ENCODE measurements at places on chromosomes 1 and 21.

DNA sequence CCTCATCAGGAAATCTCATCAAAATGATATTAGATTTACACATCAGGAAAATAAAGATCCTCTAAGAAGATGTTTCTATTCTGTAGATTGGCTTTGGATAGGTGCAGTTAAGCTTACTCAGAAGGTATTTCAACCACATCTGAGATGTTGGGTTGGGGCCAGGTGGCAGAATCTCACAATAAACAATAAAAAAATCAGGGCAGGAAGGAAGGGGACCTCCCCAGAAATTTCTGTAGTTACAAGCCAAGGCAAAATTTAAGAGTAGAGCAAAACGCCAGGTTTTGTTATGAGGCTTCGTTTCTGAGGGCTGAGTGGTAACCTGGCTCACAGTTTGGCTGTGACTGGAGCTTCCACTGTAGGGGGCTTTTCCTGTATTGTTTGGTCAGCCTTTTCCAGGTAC is 84.8 kb downstream of the HUNK start:
- DNase-seq: no peak

DNA sequence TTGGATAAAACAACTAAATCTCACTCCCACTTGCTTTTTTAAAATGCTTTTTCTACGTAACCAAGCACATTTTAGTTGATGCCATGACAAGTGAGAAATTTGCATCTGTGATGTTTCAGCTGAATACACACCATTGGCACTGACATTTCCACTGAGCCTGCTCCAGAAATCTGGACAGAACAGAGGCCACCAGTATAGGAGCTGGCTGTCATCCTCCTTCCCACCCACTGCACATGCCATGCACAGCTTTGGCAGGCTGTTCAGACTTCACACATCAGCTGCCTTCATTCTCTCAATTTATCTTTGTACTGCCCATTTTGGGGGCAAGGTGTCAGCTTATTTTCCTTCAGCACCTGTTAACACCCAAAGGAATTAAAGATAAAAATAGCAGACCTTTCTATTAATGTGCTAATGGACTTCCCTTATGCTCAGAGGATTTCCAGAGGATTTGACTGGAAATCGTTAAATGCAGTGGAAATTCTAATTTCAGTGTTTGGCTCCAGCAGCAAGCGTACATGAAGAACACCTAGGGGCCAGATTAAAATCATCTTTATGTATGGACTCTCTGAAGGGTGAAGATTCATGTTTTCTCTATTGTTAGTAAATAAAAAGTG is 12.9 kb upstream of the PODN start:
- DNase-seq: no peak

DNA sequence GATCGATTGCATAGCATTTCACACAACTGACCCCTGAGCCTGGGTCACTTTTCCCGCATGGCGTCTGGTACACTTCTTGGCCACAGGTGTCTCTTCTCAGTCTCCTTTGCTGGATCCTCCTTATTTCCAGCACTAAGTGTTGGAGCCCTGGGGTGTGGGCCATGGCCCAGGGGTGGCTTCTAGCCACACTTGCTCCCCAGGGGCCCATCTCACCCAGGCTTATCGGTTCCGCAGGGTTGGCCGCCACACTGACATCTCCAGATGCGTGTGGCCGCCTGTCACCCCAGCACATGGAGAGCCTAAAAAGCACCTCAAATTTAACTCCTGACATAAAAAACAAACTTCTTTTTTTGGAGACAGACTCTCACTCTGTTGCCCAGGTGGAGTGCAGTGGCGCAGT is 2.4 kb downstream of the THAP3 start:
- no peak for DNase-seq

DNA sequence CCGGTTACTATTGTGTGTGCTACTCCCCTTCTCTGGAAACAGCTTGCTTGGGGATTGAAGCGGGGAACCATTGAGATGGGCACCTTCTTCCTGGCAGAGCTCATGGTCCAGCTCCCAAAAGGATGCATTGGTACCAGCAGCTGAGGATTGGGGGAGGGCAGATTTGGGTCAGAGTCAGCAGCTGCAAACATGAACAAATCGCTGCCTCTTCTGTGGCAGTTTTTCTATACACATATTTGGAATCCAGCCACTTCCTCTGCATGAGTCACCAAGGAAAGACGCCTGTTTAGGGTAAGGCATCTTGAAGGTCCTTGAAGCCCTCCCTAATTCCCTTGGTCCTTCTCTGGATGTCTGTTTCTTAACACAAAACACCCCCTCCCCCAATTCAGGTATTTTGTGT is 104.7 kb downstream of the DAB1 start:
- DNase-seq: no peak

- no peak for DNase-seq
Observed at GRCh38 chr1:73979684-73980083, 218.3 kb downstream of the LRRIQ3 start.

GRCh38 chr1:155206891-155207805 is 549 bp downstream of the THBS3 start:
- DNase-seq: peak; percentile 94

- no peak for DNase-seq
Observed at GRCh38 chr21:29777160-29777559, 162.6 kb downstream of the GRIK1 start.

DNA sequence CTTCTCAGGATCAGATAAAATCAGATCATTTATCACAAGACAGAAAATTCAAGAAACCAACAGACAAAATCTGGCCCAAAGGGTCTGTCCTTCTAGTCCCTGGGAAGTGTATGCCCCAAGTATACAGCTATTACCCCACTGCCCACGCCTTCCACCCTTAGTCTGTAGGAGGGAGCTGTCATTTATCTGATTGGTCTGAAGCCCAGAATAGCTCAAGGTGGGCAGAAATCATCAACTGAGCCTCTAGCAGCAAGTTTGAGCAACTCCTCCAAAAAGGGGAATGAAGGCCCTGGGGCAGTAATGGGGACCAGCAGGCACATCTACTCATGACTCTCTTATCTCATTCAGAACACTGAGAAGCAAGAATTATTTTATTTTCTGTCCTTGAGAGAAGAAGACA is 126.9 kb downstream of the MATN1 start:
- DNase-seq: no peak

DNA sequence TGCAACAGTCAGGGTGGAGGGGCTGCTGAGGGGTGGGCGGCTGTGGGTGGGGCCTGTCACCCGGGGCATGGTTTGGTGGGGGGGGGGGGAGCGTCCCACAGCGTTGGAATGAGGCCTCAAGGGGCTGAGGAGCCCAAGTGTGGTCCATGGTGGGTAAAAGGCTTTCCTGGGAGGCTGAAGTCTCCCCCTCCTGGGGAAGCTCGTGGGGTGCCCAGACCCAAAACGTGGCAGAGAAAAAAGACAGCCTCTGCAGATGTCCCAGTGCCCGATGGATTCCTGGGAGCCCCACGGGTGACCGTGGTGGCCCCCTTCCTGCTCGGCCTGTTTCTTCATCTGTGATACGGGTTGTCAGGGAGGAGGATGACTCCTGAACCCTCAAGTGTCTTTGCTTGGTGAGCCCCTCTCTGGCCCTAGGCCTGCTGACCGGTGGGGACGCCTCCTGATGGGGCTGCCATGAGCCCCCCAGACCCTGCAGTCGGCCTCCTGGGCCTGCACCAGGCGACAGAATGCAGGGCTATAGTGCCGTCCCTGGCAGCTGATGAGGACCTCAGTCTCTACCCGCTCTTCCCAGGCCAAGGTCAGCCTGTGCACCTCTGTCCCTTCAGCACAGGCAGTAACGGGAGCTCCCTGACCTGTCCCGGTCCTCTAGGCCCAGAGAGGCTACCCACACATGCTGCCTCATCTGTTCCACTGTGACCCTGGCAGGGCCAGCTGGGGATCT is 1.1 kb downstream of the OBSCN start:
- DNase-seq: no peak

DNA sequence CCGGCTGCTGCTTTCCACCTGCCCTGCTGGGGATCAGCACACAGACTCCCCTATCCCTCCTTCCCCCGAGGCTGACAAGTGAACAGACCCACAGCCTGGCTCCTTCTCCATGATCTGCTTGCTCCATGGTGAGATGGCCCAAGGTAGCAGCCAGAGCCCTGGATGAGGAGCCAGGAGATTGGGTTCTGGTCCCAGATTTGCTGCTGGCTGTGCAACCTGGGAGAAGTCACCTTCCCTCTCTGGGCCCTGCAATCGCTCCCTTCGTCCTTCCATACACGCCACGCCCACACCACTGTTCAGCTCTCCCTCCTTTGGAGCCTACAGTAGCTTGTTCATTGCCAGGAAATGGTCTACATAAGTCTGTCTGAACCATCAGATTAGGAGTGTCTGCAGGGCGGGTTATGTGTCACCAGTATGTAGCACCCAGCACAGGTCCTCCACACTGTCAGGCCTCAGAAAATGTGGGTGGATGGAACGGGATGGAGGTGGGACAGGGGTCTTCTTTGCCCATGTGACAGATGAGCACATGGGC is 9.2 kb upstream of the EPHA8 start:
- DNase-seq: no peak

DNA sequence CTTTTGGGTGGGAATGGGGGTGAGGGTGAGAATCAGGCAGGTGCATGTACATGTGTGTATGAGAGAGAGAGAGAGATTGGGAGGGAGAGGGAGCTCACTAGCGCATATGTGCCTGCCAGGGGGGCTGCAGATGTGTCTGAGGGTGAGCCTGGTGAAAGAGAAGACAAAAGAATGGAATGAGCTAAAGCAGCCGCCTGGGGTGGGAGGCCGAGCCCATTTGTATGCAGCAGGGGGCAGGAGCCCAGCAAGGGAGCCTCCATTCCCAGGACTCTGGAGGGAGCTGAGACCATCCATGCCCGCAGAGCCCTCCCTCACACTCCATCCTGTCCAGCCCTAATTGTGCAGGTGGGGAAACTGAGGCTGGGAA is 95.0 kb downstream of the EPHB2 start:
- DNase-seq: no peak
